Hypothalamus (tissue), 51 donors: ENCODE measurements at places on chromosomes 16 and 17.
A peak's percentile ranks its signal among the peaks of the same experiment; 100 is the strongest.

GRCh38 chr17:46977348-46977747 is 1.7 kb downstream of the RPRML start:
- no peak for DNase-seq

GRCh38 chr17:13087802-13088201 is 70.0 kb upstream of the ELAC2 start:
- no peak for DNase-seq

DNA sequence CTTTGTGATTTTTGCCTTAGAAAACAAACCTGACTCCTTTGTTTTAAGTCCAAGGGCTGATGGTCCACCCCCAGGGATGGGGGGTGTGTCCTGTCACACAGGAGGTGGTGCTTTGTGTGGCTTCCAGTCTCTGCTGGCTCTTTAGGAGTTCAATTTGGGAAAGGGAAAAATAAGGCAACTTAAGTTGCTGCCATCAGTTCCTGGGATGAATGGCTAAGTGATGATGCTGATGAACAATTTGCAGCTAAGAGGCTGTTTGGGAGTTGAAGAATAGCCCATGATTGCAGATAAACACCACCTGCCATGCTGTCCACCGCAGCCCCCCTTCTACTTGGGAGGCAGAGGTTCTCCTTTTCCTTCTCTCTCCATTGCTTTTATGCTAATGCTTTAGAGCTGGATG is 40.2 kb downstream of the ARL4D start:
- DNase-seq = no peak

DNA sequence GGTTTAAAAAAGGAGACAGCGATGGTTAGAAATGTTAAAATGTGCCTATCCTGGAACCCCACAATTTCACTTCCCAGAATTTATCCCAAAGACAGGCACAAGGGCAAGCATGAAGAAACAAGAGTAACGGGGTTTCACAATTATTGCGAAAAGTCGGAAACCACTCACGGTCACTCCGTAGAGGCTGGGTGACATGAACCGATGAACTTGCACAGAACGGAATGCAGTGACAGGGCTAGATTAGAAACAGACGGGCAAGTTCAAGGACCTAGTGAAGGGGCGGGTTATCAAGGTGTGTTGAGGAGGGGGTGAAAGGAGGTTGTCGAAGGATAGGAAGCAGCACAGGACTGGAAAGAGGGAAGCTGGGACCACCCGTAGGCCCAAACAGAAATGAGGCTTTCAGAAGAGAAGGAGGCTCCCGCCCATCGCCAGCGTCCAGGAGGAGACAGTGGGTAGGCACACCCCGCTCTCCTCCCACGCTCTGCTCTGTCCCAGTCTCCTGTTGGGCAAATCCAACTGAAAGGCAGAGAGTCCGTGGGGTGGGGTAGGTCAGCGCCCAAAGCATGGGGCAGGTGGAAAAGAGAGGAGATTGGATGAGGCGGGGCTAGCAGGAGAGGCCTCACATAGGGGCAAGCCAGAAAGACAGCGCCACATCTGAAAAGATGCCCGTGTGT is 47.4 kb upstream of the JPH3 start:
- DNase-seq = no peak

DNA sequence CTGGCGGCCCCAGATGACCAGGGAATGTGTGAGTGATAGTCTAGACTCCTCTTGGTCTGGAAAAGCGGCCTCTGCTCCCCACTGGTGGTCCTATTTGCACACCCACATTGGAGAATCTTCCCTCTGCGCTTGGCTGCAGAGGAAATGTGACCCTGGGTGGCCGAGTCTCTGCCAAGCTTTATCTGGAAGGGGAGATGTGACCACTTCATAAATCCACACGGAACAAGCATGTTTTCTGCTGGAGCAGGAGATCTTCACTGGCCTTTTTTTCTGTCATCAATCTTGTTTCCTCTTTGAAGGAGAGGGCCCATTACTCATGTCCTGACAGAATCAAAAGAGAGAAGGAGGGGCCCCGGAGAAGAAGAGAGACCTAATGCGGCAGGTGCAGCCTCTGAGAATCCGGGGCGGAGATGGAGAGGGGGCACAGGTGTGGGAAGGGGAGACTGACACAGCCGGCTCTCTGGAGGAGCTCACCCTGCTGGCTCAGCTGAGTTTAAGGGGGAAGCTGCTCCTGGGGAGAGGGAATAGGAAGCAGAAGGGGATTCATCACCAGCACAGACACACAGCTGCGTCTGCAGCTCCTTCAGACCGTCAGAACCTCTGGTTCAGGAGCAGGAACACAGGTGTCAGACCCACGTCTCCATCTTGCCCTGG is 116.3 kb downstream of the SOX9 start:
- DNase-seq = no peak

DNA sequence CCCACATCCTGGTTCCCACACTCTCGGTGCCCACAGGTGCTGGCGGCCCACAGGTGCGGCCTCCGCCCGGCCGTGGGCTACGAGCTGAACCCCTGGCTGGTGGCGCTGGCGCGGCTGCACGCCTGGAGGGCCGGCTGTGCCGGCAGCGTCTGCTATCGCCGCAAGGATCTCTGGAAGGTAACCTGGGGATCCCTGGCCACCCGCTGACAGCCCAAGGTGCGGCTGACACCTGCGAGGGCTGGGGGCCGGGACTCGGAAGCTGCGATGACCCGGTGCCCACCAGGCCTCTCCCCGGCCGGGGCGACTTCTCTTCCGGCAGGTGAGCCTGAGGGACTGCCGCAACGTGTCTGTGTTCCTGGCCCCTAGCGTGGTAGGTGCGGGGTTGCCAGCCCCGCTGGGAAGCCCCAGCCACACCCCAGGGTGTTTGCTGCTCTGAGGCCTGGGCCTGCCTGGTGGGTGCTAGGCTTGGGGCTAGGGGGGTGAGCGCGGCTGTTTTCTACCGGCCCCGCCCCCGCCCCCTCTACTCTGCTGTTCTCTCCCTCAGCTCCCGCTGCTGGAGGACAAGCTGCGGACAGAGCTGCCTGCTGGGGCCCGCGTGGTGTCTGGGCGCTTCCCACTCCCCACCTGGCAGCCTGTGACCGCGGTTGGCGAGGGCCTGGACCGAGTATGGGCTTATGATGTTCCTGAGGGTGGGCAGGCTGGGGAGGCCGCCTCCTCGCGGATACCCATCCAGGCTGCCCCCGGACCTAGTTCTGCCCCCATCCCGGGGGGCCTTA is 1.0 kb downstream of the ANTKMT start:
- no peak for DNase-seq

- DNase-seq = no peak
Measured at GRCh38 chr16:84823484-84823883, 3.7 kb downstream of the CRISPLD2 start.

DNA sequence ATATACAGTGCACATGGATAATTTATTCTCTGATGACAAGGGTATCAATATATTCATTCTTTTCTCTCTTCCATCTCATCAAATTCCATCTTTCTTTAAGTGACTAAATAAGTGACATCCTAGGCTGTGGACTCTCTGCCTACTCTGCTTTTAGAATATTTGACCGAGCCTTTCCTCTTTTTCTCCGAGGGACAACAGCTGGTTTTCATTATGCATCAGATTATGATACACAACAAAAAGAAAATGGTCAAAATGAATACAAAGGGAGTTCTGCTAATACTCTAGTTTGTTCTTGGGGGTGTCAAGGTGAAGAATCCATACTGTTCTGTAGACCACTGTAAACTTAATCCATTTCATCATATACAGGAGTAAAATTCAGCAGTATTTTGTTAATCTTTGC is 942.6 kb downstream of the KCNJ2 start:
- no peak for DNase-seq

DNA sequence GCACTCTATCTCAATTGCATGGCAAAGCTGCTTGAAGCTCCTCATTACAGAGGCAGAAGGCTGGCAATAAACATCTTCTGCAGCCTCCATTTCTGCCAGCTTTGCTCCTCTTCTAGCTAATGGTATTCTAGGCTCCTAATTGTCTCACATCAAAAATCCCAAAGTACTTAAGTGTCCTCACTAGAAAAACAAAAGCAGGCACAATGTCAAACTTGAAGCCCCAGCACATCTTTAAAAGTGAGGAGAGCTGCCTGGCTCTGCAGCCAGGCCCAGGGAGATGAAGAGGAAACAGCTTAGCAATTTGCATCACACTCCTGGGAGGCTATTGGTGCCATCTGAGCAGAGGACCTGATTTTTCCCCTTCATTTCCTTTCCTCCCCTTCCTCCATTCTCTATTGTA is 197.1 kb downstream of the KCNJ2 start:
- DNase-seq = no peak

- no peak for DNase-seq
Measured at GRCh38 chr17:68133346-68134045, 98.0 kb downstream of the KPNA2 start.

GRCh38 chr17:21495281-21495680 is 119.1 kb downstream of the KCNJ12 start:
- DNase-seq = no peak

GRCh38 chr17:51046514-51047384 is 73.9 kb downstream of the SPAG9 start:
- peak; percentile 69 for DNase-seq
